ENCODE measurements at places on chromosomes 2 and 18.
A peak's percentile ranks its signal among the peaks of the same experiment; 100 is the strongest.

GRCh38 chr2:31384351-31384750 is 30.2 kb downstream of the XDH start:
- no peak for DNase-seq

DNA sequence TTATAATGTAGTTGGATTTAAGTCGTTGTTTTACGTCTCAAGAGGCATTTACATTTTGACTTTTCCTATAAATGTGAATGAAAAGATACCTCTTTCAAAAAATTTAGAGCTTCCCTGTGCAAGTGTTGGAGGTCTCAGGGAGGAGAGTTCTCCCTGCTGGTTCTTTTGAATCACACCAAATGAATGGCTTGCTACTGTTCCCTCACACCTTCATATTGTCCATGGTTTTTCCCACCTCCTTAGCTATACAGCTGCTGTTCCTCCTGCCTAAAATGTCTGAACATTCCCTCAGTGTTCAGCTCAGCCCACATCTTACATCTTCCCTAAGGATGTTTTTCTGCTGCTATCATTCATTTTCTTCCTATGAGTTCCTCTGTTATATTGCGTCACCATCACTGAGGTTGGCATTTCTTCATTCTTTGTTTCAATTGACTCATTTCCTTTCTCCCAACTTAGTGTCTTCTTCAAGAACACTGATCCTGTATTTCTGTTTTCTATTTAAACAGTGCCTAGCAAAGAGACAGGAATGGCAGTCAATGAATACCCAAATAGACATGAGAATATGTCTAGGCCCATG is 46.0 kb downstream of the COX7A2L start:
- DNase-seq = no peak

GRCh38 chr2:224952936-224953657 is 89.2 kb downstream of the DOCK10 start:
- peak; percentile 72 for DNase-seq

- DNase-seq = no peak
Measured at GRCh38 chr2:122062506-122062905, 307.1 kb downstream of the TSN start.

GRCh38 chr2:173017646-173018420 is 57.8 kb upstream of the MAP3K20 start:
- no peak for DNase-seq

- DNase-seq = no peak
Measured at GRCh38 chr2:184577743-184578142, 20.6 kb upstream of the ZNF804A start.

- DNase-seq = no peak
Measured at GRCh38 chr2:96853321-96853720, 4.5 kb downstream of the ANKRD39 start.

- DNase-seq = no peak
Measured at GRCh38 chr2:80706541-80706940, 402.0 kb upstream of the LRRTM1 start.

GRCh38 chr2:236550701-236551465 is 18.7 kb upstream of the ACKR3 start:
- DNase-seq = no peak

- no peak for DNase-seq
Measured at GRCh38 chr2:109659396-109660045, 45.4 kb downstream of the SOWAHC start.

DNA sequence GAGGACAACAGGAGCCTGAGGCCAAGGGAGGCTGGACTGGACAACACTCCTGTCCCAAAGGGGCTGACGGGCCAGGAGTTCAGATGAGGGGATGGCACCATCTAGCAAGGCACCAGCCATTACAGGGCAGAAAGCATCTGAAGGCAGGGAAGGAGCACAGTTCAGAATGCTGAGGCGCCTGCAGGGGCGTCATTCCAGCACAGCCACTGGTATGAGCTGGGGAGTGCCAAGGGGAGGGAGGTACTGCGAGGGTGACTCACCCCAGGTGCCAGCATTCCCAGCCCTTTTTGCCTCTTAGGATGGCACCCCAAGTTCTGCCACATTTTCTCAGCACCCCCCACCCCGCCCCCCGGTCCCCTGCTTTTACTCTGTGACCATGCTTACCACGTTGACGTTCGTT is 129.8 kb upstream of the EPAS1 start:
- DNase-seq = no peak

DNA sequence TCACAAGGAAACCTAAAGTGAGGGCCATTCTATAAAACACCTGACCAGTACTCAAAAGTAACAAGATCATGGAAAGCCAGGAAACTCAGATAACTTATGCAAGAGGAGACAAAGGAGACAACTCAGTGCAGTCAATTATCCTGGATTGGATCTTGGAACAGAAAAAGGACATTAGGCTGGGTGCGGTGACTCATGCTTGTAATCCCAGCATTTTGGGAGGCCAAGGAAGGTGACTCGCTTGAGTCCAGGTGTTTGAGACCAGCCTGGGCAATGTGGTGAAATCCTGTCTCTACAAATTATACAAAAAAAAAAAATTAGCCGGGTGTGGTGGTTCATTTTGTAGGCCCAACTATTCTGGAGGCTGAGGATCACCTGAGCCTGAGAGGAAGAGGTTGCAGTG is 424.5 kb upstream of the SPRED2 start:
- DNase-seq = no peak

DNA sequence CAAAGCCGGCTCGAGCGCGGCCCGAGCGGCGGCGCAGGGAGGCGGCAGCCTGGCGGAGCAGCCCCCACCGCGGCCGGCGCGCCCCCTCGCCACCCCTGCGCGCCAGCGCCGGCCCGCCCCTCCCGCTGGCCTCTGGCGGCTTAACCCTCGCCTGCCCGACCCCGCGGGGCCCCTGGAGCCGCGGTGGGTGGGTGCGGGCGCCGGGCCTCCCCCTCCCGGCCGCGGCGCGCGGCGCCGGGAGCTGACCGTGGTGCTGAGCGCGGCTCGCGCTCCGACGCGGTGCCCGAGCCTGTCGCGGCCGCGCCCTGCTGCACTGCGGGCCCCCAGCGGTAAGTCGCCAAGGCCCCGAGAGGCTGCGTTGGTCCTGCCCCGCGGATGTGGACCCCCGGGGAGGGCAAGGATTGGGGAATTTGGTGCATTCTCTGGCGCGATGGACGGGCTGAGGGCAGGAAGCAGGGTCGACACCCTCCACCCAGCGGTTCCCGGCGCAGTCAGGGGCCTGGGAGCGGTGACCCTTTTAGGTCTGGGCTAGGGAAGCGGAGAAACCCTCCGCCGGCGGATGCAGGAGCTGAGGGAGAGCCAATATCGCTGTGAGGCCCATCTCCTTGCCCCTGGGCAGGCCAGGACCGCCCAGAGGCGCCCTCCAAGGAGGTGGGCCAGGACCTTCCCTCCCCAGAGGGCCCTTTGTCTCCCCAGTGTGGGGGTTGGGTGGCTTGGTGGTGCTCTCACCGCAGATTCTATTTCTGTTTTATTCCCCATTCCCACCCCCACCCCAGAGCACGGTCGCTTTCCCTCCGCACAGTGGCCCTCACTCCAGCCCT is 923 bp downstream of the AMER3 start:
- DNase-seq = no peak

GRCh38 chr18:38256366-38256765 is 690.8 kb upstream of the CELF4 start:
- no peak for DNase-seq

GRCh38 chr2:226317970-226318369 is 481.6 kb downstream of the IRS1 start:
- DNase-seq = no peak

GRCh38 chr2:21683838-21684237 is 560.1 kb downstream of the TDRD15 start:
- DNase-seq = no peak

DNA sequence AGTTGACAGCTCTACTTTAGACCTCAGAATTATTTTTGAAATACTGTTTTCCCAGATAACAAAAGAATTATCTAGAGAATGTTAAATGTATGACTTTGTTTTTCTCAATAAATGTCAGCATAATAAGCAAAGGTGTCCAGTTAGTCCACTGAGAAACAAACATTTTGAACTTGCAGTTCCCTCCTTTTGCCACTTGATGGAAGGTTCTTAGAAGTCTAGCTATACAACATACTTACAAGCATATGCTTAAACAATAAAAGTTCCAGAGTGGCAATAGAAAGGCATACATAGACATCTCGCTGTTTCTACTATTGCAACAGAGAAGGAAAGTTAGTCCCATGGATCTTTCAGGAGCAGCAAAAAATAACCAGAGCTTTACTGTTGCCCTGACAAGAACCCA is 11.8 kb downstream of the NDUFA10 start:
- no peak for DNase-seq

DNA sequence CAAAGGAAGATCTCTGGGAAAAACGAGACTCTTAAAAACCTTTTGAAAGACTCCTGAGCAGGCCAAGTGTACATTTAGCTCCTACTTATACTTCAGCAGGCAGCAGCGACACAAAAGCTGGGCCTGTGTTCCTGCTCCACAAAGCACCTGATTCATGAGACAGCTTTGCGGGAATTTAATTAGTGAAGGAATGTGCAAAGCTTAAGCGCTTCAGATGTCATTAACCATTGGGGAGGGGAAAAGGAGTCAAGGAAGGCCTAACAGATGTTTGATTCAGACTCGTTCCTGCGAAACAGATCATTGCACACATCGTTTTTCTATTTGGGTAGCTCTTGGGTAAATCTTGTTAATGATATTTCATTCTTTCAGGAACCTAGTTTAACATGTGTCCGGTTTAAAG is 125.9 kb downstream of the MAIP1 start:
- no peak for DNase-seq

- no peak for DNase-seq
Measured at GRCh38 chr18:55576001-55576400, 12.0 kb downstream of the TCF4 start.

DNA sequence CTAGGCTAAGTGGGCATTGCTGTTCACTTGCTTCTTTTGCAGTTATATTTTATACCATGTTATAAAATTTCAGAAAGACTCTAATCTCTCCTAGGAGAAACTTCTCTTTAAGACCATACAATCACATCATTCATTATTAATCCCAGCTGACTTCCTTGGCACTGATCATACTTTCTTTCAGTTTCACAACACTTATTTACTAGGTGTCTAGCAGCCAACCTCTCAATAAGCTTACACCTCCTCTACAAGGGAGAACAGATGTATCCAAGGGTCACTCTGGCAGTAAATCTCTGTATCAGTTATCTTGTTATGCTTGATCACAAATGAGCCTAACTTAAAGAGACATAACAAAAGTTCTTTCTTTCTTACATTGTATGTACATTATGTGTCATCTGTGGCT is 69.8 kb upstream of the EPB41L5 start:
- no peak for DNase-seq

- no peak for DNase-seq
Measured at GRCh38 chr2:200624658-200625057, 38.8 kb downstream of the AOX1 start.

DNA sequence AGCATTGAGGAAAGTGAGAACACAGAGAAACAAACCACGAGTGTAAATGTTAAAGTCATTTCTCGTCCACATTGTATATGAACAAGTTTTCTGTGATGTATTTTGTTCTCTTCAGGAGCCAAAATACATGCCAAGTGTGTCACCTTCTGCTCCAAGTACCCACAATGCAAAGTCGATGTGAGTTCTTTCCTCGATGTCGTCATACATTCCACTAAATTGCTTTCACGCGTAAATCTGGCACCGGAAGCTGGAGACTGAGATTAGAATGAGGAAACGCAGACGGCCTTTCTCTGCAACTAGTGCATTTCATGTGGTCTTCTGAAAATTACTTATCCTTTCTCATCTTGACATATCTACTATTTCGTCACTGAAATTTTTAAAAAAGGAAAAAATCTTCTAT is 118.5 kb upstream of the SALL3 start:
- DNase-seq = no peak

- DNase-seq = no peak
Measured at GRCh38 chr2:44250376-44250775, 24.9 kb upstream of the SLC3A1 start.

DNA sequence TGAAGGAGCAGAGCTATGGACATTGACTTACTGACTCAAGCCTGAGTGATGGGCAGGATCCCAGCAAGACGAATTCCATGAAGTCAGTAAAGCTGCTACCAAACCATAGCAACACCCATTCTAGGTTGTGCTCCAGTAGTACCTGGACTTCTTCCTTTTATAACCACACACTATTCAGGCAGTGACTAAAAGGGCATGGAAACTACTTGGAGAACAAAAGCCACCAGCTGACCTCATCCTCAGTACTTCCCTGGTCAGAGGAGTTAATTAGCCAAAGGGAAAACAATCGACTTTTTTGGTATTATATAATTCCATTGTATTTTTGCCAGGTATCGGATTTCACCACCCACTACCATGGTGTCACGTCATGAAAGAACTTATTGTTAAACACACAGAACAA is 237.1 kb downstream of the TTC32 start:
- DNase-seq = no peak

DNA sequence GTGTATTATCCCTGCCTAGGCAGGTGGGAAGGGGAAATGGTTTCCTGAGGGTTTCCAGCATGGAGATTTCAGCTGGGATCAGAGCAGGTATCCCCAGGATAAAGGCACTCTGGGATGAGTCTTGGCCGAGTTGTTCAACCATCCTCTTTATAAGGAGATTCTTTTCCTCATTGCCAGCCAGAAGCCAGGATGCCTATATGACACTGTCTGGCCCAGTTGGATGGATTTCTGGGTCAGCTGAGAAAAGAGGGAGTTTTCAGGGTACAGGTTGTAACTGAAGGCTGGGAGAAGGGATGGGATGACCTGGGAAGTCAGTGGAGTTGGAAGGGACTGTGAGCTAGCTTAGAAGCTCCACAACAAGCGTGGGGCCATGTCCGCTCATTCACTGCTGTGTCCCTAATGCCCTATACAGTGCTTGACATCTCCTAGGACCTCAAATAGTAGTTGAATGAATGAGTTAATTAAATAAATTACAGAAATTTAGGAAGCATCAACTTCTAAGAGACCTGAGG is 8.3 kb downstream of the RHOB start:
- no peak for DNase-seq

DNA sequence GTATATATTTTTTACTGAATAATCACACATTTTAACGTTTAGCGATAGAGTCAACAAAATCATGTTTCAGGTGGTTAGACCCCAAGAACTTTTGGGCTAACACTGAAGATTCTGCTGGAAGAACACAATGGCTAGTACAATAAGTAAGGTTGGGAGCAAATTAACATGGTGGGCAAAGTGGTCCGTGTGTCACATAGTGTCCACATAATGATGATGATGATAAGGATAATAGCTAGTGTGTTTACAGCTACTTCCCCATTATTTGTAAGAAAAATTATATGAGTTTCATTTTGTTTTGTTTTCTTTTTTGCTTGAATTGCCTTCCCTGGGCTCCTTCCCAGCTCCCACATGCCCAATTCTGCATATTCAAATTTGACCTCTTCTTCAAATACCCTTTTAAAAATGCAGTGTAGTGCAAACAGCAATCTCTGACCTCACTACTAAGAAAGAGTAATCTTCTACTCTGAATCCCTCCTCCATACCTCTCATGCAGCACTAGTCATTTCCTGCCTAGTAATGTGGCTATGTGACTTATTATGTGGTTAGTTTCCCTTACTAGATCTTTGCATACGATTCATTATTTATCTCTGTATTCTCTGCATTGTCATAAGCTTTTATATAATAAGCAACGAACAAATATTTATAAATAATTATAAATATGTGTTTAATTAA is 16.9 kb upstream of the VPS54 start:
- peak; percentile 65 for DNase-seq

- DNase-seq = peak; percentile 97
Measured at GRCh38 chr2:117814417-117815264, at the start of gene DDX18. Gene DDX18, plus strand, starts transcription at chr2:117814691. Its CDS starts 87 bp downstream, at chr2:117814778.

Measured in CD4-positive, alpha-beta T cell treated with Interleukin-6 at 100 ng/mL for 8 hours (primary cell).